HFFc6 (cell line): ENCODE measurements at places on chromosomes 7 and 10.

DNA sequence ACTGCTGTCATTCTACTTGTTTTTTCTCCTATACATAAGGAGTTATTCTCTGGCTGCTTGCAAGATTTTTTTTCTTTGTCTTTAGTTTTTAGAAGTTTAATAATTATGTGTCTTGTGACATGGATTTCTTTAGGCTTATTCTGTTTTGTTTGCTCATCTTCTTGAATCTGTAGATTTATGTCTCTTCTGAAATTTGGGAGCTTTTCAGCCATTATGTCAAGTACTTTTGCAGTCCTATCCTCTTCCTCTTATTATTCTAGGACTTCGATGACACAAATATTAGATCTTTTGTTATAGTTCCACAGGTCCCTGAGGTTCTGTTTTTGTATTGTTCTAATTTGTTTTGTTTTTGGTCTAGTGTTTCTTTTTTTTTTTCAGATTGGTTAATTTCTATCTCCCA, 13.9 kb upstream of the SGPL1 start:
- no peak for DNase-seq

DNA sequence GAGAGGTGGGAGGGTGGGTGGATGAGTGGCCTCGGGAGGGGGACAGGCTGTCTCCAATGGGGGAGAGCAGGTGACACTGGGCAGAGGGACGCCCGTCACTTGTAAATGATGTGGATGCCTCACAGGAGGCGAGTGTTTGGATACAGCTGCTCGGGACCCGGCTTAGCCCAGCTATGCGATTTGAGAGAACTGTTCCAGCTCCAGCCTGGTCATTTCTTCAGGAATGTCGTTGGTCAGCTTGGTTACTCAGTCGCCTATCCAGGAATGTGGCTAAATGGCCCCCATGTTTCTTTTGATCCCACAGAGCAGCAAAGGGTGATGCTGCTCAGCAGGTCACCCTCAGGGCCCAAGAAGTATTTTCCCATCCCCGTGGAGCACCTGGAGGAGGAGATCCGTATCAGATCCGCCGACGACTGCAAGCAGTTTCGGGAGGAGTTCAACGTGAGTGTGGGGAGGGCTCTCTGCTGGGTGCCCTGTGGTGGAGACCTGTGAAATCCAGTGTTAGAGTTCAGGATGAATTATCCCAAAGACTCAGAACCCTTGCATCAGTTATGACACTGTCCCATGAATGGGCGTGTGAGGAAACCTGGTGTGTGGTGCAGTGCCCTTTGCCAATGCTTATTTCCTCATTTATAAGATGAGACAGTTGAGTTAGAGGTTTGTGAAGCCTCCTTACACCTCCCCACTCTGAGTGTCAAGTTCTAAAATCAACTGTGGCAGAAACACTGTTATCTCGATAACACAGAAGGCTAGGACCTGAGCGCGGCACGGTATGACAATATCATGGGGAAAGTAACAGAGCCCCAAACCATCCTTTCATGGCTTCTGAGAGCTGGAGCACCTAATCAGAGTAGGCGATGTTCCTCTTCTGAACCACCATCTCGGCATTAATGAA, 76.8 kb downstream of the MKI67 start:
- no peak for DNase-seq

DNA sequence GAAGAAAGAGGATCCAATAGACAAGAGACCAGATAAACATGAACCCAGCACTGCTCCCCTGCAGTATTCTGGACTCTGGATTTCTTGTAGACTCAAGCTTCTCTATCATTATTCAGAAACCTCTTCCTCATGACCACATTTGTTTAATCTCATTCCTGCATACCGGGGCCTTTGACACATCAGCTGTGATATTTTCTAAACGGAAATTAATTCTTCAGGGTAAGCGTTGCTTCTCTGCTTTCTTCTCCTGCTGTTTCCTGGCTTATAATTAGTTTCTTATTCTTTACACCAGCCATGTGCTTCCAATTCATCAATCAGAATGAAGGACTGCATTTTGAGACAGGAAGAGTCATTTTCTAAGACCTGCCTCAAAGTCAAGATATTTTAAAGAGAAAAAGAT, 54.2 kb upstream of the TARP start:
- DNase-seq, result no peak

GRCh38 chr7:232410-233248, 40.3 kb downstream of the FAM20C start:
- peak; percentile 60 for DNase-seq

DNA sequence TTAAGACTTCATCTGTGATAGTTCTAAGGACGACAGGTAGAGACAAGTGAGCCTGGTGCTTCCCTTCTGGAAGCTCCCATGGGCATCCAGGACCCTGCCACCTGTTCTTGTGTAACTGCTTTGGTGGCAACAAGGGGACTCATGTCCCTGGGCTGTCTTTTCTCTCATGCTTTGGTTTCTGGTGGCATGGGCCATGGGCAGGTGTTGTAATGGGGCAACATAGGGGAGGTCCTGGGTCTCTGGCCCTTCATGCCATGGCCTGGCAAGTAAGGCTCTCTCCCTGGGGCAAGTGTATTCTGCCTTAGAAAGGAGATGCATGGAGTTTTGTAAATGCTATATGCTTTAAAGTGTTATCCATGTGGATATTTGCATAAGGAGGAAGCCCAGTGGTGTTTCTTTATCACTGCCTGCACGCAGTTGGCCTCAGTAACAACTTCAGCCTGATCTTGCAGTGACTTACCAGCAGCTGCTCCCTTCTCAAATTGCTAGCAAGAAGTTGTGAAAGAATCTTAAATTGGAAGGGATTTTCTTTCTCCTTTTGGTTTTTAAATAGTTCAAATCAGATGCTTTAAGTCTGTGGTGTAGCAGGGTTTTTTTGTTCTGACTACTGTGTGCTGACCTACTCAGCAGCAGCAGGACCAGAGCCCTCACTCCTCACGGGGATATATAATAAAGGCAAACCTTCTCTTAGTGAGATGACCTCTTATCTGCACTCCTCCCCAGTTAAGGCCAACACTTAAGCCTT, 39.9 kb downstream of the OGDH start:
- no peak for DNase-seq

DNA sequence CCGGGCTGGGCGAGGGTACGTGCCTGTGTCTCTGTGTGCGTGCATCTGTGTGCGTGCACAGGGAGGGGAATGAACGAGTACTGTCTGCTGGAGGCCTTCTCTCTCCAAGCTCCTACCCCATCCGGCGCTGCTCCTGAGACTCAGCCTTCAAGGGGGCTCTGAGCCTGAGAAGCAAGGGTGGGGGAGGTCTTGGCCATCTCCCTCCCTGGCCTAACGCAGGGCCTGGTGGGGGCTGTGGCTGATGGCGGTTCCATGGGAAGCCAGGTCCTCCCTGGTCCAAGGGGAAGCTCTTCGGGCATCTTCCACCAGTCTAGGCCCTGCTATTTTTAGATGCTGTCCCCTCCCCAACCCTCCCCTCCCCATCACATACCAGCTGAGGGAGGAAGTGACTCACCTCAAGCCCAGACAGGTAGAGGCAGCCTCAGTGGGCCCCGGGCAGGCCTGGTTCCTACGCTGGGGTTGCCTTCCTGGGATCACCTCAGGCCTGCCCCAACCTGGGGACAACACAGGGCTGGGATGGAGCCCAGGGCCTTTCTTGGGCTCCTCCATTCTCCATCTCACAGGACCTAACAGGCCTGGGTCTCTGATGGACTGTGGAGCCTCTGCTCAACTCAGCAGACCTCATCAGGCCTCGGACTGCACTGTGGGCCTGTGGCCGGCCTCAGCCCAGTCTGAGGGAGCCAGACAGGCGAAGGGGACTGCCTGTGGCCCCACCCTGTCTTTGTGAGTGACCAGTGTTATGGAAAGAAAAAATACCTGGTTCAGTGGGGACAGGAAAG, 32.2 kb downstream of the DNAJB12 start:
- no peak for DNase-seq

DNA sequence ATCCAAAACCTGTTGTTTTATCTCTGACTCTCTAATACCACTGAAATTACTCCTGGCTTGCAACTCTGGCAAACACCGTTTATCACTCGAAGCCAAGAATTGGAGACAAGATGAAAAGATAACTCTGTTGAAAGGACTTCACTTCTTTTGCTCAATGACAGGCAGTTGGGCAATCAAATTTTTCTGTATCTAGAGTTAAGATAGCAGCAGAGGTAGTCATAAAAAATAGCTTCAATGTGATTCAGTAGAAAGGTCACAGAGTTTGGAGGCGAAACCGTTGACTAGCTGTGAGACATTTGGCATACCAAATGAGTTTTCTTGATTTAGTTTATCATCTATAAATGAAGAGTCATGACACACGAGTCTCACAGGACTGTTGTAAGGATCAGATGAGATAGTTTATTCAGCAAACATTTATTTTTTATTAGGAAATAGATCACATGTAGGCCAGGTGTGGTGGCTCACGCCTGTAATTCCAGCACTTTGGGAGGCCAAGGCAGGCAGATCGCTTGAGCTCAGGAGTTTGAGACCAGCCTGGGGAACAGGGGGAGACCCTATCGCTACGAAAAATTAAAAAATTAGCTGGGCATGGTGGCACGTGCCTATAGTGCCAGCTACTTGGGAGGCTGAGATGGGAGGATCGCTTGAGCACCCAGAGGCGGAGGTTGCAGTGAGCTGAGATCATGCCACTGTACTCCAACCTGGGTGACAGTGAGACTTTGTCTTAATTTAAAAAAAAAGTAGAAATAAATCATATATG, 23.6 kb downstream of the AKR1B1 start:
- peak; percentile 84 for DNase-seq

GRCh38 chr10:63553031-63553430, 31.8 kb downstream of the REEP3 start:
- DNase-seq, result peak; percentile 81

GRCh38 chr10:51528527-51528926, 170.9 kb downstream of the CSTF2T start:
- DNase-seq, result no peak

GRCh38 chr10:46227936-46228562, 58.7 kb upstream of the ANTXRL start:
- no peak for DNase-seq

DNA sequence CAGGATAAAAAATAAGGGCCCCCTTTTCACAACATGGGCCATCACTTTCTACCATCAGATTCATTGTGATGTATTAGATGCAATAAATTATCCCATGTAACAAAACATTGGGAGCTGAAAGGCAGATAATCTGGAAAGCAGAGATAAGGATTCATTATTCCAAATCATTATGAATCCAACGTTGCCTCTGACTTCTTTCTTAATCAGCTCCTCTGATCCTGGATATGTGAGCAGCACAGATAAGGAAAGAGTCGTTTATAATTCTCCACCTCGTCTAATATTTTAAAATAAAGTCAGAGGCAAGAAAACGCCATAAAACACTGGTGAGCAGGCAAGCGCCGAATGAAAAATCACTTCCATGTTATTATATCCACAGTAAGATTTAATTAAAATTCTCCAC, 13.8 kb upstream of the GATA3 start:
- no peak for DNase-seq

- DNase-seq, result peak; percentile 25
Observed at GRCh38 chr10:30052062-30052461, 7.3 kb downstream of the JCAD start.

GRCh38 chr10:11379771-11380170, 231.7 kb downstream of the USP6NL start:
- DNase-seq, result no peak

DNA sequence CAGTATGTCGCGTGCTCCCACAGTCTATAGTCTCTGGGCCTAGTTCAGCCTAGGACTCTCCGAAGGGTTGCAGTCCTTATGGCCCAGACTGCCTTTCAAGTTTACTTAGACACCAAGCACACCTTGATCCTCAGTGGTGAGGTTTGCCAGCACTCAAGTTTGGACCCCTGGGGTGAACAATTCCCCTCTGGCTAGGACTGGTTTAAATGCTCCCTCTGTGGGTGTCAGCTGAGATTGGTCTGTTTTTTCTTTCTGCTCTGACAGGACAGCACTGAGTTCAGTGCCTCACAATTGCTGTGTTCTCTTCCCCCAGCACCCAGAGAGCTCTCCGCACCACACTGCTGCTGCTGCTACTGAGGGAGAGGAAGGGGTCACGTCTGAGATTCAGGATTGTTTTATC, 31.9 kb upstream of the AGR3 start:
- DNase-seq, result no peak

DNA sequence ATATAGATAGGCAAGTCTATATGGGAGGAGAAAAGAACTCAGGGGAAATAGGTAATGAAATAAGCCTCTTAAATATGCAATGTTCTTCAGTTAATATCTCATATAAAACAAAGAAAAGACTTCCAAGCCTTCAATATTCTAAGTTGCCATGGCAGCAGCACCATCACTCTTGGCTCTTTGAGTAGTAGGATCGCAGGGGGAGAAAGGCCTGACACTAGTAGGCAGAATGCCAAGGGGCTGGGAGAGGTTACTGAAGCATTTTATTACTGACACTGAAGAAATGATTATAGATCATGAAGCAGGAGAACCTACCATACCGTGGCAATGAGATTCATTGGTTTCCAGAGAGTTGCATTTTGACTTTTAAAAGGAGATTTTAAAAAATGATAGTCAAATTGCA, 193.9 kb downstream of the NXPH1 start:
- no peak for DNase-seq

DNA sequence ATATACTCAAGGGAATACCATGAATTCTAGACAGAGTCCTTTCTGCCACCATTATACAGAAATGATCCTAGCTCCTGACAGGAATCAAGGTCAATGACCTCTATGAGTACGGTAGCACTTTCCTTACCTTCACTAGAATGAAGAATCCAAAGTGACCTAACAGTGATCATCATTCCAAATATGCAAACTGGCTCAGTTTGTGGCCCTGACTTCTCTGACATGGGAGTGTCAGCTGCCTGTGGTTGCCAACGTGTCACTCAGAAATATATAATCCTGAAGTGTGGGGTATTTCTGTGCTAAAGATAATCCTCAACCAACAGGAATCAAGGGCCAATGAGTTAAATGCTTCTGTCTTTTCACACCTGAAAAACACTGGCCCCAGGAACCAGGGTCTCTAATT, 45.7 kb downstream of the COPG2 start:
- no peak for DNase-seq

GRCh38 chr10:49312246-49312869, 13.4 kb downstream of the C10orf71 start:
- no peak for DNase-seq

DNA sequence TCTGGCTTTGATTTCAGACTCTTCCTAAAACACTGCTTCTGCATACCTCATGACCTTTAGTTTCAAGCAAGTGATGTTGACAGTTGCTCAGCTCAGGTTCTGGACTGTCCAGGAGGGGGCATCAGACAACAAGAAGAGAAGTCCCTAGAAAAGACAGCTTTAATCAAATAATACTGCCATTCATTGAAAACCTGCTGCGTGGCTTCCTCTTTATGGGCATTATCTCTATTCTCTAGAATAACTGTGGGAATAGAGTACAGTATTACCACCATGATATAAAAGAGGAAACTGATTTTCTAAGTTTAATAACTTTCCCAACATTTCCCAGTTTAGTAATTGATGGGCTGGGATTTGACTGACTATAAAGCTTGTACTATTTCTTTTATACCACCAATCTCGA, 170.4 kb downstream of the SNX13 start:
- peak; percentile 68 for DNase-seq

- DNase-seq, result peak; percentile 28
Observed at GRCh38 chr10:118950190-118950680, 79.3 kb upstream of the NANOS1 start.

DNA sequence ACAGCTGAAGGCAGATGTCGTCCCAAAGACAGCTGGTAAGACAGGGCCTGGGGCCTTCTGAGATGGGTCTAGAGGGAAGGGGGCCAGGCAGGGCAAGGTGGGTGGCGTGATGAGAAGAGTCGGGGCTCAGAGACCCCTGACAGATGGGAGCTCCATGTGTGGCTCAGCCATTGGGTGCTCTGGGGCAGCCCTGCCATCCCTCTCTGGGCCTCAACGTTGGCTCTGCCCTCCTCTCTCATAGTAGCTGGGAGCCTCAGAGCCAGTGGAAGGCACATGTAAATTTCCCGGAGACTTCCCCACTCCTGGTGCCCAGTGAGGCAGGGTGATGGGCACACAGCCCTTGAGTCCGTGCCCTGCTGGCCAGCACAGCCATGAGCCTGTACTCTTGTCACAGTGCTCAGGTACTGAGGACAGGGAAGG, 1.8 kb downstream of the PPIF start:
- DNase-seq, result no peak
